ENCODE measurements at places on chromosomes 16 and 17.

GRCh38 chr16:57102888-57103851 lies 10.8 kb downstream of the CPNE2 start:
- DNase-seq: no peak

DNA sequence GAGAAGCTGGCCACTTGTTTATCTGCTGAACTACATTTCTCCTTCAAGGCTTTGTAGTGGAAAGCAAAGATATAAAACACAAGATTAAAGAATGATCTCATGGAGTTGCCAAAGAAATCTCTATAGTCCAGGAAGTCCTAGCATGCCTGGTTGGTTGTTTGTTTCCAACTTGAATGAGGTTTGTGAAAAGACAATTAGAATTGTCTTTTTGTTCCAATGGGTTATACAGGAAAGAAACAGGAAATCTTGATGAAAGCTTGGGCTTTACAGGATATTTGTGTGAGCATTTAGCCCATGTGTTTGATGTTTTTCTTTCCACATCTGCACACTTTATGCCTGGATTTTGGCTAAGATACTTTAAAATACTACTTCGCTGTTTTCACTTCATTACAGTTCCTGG lies 273.4 kb downstream of the CEP112 start:
- no peak for DNase-seq

GRCh38 chr17:36118477-36119353 lies 15.1 kb downstream of the CCL4 start:
- no peak for DNase-seq

GRCh38 chr16:88651276-88651988 lies 579 bp upstream of the CYBA start:
- no peak for DNase-seq

DNA sequence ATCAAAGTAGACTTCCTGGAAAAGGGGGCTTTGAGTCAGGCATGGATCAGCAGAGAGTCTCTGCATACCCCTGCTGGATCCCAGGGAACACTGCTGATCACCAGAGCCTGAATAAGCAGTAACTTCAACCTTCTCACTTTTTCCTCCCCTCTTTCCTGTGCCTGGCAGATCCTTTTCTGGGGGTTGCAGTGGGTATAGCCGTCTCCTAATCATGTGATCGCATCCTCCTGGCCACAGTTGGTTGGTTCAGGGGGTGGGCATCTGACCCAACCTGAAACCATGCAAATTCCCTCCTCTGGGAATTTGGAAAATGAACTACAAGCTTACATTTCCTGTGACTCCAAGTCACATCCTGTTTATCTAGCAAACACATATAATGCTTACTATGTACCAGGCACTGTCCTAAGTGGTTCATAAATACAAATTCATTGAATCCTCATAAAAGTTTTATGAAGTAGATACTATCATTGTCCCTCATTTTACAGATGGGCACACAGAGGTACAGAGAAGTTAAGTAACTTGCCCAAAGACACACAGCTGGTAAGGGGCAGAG lies 120.3 kb downstream of the AXIN2 start:
- no peak for DNase-seq

All from NCI-H2171 treated with DMSO at 0.1 percent for 48 hours (cell line).